ENCODE measurements at places on chromosomes 16 and 17.
A peak's percentile ranks its signal among the peaks of the same experiment; 100 is the strongest.

- no peak for DNase-seq
Measured at GRCh38 chr16:78642621-78643285, 543.3 kb downstream of the WWOX start.

DNA sequence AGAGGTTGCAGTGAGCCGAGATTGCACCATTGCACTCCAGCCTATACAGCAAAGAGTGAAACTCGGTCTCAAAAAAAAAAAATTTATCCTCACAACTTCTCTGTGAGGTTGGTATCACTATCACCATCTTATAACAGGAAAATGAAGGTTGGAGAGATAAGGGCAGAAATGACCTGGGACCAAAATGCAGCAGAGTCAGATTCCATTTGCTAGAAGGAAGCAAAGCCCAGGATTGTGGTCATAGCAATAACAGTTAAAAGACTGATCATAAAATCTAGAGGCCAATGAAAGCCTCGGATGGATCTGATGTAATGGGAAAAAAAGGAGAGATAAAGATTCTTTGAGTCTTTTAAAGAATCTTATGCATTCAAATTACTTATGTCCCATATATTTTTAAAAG is 69.6 kb upstream of the TEKT1 start:
- DNase-seq, result no peak

DNA sequence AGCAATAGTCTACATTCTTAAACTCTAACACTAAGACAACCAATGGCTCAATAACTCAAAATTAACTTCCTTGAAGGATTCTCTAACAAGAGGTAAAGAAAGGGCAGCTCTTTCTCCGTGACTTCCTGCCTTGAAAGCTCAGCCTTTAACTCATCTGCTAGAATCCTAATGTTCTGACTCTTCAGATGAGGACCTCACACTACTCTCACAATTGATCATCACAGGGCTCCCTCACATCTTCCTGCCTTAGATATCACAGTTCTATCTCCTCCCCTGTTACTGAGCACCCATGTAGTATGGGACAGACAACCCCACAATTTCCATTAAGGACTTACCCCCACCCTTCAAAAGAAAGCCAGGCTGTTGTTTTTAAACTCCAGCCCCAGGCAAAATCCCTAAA is 33.5 kb downstream of the SMURF2 start:
- DNase-seq, result no peak

- DNase-seq, result no peak
Measured at GRCh38 chr17:39625198-39625785, 1.5 kb upstream of the PPP1R1B start.

DNA sequence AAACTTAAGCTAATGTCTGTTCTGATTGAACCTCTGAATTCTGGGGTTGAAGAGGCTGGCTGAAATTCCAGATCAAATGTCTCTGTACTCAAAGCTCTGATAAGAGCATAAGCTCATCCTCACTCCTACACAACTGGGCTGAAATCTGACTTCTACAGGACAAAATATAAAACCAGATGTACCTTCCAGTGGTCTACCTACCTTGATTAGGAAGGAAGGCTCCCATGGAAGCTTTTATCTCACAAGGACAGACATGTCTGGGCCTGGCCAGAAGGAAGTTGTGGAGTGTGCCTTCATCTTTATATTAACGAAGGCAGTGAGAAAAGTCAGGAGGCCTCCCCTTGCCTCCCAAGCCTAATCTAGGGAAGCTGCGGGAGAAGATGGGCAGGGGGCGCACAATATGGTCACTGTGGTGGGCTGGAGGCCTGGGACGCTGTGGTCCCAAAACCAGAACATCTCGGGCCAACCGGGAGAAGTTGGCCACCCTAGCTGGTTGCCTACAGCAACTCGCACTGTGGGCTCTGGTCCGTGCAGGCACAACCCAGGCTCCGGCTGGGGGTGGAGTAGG is 55.6 kb upstream of the LRRC37A3 start:
- no peak for DNase-seq

- DNase-seq, result no peak
Measured at GRCh38 chr17:600576-601243, 113.9 kb downstream of the VPS53 start.

- no peak for DNase-seq
Measured at GRCh38 chr16:11677451-11677951, 9.2 kb downstream of the SNN start.

GRCh38 chr16:29784901-29785500 is 5.5 kb upstream of the KIF22 start:
- peak; percentile 83 for DNase-seq

GRCh38 chr16:85366031-85366763 is 246.9 kb upstream of the GSE1 start:
- no peak for DNase-seq

GRCh38 chr17:48537316-48537715 is 6.5 kb upstream of the HOXB1 start:
- no peak for DNase-seq

GRCh38 chr16:17252064-17252463 is 218.7 kb downstream of the XYLT1 start:
- no peak for DNase-seq

DNA sequence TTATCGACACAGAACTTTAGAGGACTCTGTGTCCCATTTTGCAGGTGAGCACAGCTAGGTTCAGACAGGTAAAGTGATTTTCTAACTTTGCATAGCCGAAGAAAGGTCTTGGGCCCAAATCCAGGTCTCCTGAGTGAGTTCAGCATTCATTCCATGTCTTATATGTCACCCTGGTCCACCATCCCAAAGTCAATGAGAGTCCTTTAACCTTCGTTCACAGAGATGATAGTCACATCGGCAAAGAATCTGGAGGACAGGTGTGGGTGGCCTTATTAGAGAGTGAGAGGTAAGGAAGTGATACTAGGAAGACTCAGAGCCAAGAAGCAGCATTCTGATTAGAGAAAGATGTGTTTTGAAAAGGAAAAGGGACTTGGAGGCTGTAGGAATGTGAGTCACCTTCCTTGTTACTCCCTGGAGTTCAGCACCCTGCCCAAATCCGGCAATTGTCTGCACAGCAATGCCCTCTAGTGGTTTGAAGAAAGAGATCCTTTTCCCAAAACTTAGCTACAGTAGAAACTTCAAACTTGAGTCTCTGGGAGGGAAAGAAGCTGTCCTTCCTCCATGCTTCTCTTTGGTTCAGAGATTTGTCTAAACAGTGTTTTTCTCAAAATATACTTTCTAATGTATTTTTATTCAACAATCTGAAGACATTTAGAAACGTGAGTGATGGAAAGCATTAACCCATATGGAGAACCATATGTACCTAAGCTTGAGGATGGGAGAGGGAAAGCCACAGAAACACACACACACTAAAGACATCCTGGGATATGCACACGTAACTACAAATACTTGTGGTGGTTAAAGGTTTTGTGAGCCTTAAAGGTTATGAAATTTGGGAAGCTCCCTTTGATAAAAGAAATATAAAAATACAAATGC is 96.4 kb upstream of the SHISA6 start:
- peak; percentile 4 for DNase-seq

- no peak for DNase-seq
Measured at GRCh38 chr16:8137606-8138005, 452.7 kb downstream of the TMEM114 start.

DNA sequence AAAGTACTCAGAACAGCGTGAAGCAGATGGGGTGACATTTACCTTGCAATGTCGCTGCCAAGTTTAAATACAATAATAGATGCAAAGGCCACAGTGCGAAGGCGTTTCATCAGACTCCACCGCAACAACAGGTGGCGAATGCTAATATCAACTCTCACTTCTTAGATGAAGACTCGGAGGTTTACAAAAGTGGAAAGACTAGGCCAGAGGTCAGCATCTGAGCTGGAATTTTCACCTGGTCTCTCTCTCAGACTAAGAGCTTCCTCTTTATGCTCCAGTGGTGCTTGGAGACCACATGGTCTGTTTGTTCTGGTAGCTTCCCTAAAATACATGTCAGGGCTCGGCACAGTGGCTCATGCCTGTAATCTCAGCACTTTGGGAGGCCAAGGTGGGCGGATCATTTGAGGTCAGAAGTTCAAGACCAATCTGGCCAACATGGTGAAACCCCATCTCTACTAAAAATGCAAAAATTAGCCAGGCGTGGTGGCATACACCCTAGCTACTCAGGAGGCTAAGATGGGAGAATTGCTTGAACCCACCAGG is 169.1 kb downstream of the XYLT1 start:
- no peak for DNase-seq

DNA sequence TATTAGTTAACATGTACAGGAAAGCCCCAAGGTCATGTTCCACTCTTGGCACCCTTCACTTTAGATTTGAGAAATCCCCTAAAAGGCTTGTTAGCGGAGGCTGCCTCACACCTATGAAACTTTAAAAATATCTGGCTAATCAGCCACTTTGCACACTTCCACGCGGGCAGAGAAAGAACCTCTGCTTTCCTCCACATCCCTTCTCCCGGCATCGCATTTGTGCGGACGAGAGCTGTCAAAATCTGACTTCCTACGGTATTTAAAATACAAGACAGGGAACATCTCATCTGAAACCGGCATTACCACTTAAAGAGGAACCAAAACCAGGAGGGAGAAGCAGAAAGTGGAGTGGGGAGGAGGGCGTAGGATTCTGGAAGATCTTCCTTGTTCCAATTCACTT is 422.3 kb downstream of the TMEM114 start:
- DNase-seq, result no peak

- DNase-seq, result peak; percentile 70
Measured at GRCh38 chr17:56833057-56833808, 487 bp downstream of the C17orf67 start.

DNA sequence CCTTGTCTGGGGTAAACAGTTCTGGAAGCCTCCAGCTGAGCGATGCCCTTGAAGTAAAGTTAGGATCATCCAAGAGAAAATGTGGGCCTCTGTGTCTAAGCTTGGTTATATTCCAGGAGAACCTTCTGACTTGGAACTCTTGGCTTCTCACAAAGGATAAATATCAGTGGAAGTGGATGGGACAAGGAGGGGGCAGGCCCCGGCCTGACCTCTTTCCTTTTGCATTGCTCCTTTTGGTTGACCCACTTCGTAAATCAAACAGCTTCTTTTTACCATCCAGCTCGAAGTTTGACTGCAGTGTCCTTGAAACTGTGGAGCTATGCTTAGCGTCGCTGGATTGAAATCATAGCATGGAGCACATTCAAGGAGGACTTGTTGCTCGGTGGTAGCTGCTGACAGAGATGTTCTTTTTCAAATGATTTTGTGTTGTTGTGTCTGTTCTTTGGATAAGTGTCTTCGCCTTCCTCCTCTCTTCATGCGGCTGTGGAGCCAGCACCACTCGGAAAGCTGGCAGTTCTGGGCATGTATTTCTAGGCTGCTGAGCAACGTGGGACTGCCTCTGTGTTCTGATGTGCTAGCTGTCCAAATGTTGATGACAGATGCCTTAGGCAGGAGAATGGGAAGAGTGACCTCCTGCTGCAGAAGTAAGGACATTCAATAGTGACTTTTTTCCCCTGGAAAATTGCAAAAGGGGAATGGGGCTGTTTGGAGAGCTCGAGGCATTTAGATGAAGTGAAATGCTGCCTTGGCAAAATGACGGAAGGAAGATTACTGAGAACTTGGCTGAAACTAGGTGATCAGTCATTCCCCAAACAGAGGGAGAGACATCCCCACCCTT is 4.5 kb downstream of the MINK1 start:
- DNase-seq, result no peak

DNA sequence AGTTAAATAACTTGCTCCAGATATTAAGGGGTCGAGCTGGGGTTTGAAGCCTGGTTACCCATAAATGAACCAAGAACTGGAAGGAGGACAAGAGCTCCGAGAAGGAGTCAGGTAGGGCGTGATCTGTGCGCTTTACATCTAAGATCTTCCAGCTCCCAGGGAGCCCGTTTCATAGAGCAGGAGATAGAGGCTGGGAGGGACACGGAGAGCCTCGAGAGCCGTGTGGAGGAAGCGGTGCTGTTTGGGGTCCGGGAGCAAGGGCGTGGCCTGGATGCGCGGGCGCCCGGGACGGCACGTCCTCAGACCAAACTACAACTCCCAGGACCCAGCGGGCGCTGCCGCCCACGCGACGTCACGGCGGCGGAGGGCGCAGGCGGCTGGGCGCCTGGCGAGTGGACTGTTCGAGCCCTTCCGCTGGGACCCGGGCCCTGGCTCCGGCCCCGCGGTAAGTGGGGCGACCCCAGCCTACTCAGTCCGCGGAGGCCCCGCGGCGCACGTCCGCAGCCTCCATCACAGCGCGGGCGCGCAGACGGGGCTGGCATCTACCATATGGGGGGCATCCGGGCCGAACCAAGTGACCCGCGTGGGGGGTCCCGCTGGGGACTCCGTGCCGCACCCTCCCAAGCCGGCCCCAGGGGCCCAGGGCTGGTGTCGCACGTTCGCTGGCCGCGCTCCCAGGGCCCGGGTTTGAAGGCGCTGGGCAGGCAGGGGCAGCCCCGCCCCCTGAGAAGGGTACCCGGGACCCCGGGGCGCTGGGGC is at the start of gene BCKDK:
Gene BCKDK, plus strand, starts transcription at position 352 of the 759 bp plus-strand sequence. CDS start 838 bp downstream, outside the sequence.
- DNase-seq, result peak; percentile 50

GRCh38 chr16:86517652-86518258 is 7.4 kb downstream of the FOXF1 start:
- no peak for DNase-seq

GRCh38 chr17:76351526-76352071 is 2.1 kb downstream of the PRPSAP1 start:
- no peak for DNase-seq

DNA sequence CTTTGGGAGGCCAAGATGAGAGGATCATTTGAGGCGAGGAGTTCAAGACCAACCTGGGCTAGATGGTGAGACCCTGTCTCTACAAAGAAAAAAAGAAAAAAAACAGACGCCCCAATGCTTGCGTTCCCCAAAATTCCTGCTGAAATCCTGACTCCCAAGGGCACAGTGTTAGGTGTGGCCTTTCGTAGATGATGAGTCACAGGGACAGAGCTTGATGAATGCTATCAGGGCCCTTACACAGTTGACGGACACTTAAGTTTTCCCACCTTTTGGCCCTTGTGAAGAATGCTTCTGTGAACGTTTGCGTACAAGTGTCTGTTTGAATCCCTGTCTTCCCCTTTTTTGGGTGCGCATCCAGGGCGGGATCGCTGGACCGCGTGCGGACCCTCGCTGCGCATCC is 16.5 kb upstream of the ZNF750 start:
- DNase-seq, result no peak

GRCh38 chr17:59427425-59427921 is 96.0 kb downstream of the YPEL2 start:
- no peak for DNase-seq

DNA sequence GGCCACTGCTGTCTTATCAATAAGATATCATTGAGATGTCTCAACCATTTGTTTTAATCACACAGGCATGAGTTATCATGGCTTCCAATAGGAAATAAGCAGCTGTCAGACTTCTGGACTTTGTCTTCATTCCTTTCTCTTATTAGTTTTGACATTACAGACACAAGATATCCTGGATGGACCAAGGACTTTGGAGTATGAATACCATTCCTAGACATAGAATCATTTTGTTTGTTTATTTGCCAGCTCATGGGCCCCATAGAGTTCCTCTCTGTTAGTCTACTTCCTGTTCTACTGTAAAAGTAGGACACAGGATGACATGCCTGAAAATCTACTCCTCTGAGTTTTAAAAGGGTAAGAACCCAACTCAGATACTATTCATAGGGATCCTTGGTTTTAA is 77.7 kb upstream of the KCNJ16 start:
- DNase-seq, result no peak

DNA sequence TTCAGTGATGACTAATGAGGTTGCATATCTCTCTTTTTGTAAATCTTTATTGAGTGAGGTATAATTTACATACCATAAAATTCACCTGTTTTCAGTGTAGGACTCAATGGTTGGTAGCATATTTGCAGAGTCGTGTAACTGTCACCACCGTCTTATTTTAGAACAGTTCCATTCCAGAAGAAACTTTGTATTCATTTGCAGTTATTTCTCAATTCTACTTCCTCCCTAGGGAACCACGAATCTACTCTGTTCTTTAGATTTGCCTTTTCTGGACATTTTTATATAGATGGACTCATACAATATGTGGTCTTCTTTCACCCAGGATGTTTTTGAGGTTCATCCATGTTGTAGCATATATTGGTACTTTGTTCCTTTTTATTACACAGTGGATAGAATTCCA is 3.7 kb downstream of the FTO start:
- no peak for DNase-seq

Measured in CD4-positive, alpha-beta T cell treated with Interferon alpha-2 for 1 hour (primary cell).